ENCODE measurements at places on chromosomes 1 and 21.

DNA sequence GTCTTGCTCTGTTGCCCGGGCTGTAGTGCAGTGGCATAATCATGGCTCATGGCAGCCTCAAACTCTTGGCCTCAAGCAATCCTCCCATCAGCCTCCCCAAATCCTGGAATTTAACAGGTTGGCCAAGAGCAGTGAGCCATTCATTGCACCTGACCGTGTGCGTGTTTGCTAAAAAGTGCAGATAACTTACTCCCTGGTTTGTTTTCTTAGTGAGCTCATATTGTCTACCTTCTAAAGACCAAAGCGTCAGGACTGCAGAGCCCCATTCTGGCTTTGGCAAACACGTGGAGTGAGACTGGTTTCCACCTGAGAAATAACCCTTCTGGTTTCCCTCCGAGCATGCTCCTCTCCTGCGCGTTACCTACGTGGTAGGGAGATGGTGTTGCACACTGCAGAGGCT lies 32.2 kb upstream of the CA6 start:
- no peak for DNase-seq

GRCh38 chr21:38310646-38311485 lies 54.1 kb downstream of the KCNJ15 start:
- DNase-seq = no peak

DNA sequence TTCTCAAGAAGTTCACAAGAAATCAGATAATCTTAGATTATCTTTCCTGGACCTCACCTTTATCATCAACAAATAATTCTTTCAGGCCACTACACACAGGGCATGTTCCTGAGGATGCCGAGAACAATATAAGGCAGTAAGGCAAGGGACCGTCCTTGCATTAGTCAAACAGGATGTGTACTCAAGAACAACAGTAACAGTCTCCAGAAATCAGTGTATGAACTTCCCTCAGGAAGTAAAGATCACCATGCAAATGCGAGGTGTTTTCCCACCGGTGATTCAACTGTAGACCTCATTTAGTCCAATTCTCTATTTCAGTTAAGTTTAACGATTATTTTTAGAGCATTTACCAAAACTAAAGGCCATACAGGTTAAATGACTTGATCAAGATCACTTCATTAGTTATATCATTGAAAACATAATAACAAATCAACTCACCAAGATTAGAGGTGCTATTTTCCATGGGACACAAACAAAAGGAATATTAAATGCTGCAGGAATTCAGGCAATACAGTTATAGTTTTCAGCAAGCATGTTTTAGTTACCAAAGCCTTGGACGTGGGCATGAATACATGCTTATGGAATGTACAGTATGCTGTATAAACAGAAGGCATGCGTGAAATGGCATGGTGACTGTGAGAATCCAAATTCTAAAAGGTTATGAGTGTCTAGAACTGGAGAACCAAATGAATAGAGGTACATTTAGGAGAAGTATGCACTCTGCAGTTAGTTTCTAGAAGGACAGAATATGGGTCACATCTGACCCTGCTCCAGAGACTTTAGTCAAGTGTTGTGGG lies 145.2 kb downstream of the TNR start:
- DNase-seq = no peak

- no peak for DNase-seq
These were observed 1044.4 kb downstream of the PLA2G4A start for GRCh38 chr1:187873126-187873525.

DNA sequence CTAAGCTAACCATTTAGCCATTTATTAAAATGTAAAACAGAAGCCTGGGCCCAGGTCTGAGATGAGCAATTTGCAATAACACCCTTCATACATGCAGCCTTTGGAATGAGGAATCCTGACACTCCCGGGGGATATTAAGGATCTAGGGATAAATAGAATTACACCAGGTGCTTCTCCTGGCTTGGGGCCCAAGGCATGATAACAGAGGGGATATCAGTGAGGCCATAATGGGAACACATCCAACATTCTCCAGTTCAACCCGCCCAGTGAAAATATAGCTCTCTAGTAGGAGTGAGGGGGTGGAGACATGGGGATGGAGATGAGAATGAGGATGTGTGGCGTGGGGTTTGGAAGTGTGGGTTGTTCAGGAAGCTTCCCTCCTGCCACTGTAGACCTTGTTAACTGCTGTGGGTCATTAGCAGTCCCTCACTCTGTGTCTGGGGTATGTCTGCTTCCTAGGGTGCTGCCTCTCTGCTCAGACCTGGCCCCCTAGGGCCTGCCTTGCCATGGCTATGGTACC lies 57.9 kb upstream of the KANK4 start:
- no peak for DNase-seq

DNA sequence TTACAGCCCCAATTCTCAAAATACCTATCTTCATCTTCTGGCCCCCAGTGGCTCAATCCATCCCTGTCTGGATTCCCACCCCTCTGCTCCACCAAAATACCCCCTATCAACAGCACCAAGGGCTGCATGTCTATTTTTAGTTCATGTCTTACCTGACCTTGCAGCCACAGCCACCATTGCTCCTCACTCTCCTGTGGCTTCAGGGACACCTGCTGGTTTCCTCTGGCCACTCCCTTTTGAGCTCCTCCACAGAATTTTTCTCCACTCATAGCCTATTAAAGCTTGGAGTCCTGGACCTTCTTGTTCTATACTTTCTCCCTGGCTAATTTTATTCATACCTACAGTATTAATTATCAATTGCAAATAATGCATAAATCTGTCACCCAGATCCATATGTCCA lies 125.3 kb upstream of the NGF start:
- no peak for DNase-seq

DNA sequence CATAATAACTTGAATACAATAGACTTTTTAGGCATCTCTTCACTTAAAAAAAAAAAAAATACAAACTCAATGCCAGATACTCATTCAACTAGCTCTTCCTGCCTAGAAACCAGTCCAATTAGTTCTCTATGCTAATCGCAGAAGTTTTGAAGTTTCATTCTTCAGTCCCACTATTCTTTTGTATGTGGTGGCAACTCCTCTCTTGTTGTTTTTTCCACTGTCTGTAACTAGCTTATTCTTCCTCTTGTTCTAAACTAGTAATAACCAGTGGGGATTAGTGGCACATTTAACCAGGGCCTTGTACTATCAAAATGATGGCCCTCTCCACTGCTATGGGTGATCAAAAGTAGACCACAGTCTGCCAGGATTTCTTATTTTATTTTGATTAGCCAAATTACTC lies 52.5 kb downstream of the SELENOF start:
- DNase-seq = no peak

- no peak for DNase-seq
These were observed 111.4 kb downstream of the HHAT start for GRCh38 chr1:210440081-210440480.

DNA sequence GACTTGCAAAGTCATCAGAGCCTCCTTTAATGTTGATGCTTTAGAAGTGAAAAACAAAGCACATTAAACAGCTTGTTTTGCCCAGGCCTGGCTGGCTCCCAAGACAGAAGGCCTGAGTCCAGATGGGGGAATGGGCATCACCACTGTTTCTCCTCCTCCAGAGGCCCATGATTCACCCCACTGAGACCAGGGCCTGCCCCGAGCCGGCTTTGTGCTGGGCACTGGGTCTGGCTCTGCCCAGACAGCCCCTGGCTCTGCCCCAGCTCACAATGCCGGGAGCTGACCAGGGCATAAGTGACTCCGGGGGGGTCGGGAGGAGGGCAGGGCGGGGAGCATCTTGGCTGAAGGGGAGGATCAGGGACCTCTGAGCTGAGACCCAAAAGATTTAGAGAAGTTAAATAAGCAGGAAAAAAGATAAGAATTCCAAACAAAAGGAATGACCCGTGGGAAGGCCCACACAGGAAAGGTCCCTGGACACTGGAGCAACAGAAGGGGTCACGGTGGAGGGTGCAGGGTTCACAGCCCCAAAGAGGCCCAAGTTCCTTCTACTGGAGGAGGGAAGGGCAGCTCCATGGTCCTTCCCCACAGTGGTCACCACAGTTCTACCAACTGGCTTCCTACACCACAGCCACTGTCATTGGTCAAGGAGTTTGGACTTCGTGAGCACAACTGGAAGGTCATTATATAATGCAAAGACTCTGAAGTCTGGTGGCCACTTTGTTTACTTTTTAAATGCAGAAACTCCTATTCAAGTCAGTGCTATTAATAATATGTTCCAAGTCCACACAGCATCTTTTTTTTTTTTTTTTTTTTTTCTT lies 5.5 kb downstream of the C2CD2 start:
- DNase-seq = peak; percentile 86

- DNase-seq = no peak
These were observed 424.6 kb upstream of the CHRM3 start for GRCh38 chr1:238961790-238962189.

DNA sequence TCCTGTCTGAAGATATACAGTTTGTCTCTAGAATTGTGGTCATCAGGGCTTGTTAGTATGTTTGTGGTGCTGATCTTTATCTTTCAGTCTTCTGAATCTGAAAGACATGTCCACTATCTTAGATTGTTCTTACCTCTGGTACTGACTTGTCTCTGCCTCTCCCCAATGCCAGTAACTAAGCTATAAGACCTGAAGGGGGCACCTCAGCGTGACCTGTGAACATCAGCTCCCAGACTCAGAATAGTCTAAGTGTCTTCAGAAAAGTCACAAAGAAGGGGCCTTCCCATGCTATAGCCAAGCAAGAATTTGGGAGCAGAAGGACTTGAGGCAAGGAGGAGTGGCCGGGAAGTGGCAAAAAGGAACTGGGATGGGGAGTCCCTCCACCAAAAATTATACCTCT lies 178.1 kb downstream of the NTNG1 start:
- no peak for DNase-seq

DNA sequence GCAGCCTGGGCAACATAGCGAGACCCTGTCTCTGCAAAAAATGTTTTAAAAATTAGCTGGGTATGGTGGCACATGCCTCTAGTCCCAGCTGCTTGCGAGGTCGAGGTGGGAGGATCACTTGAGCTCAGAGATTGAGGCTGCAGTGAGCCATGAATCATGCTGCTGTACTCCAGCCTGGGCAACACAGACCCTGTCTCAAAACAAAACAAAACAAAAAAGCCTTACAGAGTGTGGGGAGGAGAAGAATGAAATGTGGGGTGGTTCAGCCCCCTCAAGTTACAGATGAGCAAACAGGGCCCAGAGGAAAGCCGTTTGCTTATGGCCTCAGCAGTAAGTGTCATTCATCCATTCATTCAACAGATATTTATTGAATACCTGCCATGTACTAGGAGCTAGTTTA lies 40.7 kb downstream of the RPS6KA1 start:
- DNase-seq = no peak

DNA sequence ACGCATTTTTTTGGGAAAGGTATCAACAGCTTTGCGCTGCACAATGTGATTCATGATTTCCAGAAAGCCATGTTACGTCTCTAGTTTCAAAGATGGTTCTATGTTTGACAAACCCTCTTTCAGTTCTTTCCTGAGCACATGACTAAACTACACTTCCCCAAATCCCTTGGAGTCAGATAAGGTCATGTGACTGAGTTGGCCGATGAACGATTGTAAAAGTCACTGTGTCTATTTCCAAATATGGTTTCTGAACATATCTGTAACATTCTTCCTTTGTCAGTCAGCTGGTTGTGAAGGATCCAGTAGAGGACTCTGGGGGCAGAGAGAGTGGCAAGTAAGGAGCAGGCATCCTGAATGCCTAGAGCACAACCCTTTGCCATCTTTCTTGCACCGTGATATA lies 35.4 kb downstream of the TMPRSS15 start:
- no peak for DNase-seq

DNA sequence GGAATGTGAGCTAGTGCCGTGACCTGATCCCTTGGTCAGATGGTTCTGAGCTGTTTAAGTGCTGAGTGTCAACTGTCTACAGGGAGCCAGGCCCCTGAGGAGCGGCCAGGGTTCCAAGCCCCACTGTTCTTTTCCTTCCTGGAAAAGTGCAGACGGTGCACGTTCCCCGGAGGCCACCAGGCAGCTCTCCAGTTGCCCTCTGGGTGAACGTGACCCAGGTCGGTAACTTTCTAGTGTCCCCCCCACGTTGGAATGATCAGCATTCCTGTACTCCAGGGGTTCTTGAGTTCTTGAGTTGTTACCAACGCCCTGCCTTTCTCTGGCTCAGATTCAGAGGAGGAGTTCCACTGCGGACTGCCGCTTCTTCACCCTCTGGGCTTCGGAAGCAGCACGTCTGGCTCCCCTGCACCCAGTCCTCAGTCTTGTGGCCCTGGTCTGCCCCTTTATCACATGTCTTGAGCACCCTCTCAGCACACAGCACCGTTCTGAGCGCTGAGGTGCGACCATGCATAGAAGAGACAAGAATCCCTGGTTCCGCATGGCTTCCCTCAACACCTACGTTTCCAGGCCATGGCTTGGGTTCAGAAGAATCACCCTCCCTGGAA lies 131.5 kb downstream of the DHRS3 start:
- DNase-seq = no peak

DNA sequence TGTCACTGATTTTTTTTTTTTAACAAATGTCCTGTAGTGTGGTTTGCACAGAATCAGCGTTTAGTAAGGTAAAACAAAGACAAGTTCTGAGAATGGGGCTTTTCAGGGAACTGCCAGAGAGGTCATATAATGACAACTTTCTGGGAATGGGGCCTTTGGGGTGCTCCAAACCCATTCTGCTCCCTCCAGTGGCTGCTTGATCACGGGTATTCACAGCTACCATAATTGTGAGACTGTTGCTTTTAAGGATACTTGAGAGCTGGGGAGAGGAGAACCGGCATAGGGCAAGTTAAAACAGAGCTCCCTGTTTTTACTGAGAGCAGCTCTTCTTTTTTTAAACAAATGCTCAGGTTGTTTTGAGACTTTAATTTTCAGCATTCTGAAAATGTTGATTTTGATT lies 48.2 kb downstream of the CYP2J2 start:
- DNase-seq = no peak

DNA sequence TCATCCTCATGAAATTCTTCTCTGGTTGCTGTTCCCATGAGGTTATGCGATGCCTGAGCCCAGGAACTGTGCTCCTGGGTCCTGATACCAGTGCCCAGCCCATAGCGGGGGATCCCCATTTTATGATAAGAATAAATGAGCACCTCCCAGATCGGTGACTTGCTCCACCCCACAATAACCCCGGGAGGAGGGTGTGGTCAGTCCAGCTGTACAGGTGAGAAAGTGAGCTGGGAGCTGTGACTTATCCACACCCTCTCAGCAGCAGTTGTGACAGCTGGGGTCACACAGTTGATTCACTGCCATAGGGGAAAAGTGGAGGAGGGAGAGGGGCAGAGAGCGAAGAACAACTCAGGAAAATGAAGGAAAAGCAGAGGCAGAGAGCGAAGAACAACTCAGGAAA lies 33.4 kb downstream of the OR2G3 start:
- no peak for DNase-seq

GRCh38 chr1:220689666-220690065 lies 497 bp upstream of the C1orf115 start:
- no peak for DNase-seq

- no peak for DNase-seq
These were observed 2.1 kb upstream of the PER3 start for GRCh38 chr1:7781923-7782495.
